ENCODE measurements at places on chromosomes 3 and 15. TPM values are rescaled to one million over a fixed set of nuclear protein-coding genes. Genes with fewer than 3 reads are reported as not detected.

DNA sequence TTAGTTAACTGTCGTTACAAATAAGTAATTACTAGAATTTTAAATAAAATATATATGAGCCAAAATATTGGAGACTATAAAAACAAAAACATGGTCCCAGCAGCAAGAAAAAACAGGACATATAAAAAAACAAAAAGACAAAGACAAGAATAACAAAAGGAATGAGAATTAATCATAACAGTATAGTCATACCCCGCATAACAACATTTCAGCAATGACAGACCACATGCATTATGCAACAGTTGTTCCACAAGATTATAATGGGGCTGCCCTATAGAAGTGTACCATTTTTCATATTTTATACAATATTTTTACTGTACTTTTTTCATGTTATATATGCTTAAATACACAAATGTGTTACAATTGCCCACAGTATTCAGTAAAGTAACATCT, 5.6 kb downstream of the HLTF start:
- peaks cover 19% of the 10 kb centered on the region for H3K4me1 ChIP-seq
- H3K4me3 ChIP-seq, result no peak overlapping the region
- H3K36me3 ChIP-seq, result peaks cover under 1% of the 10 kb centered on the region

Gene OCA2
- polyA plus RNA-seq, result not detected

DNA sequence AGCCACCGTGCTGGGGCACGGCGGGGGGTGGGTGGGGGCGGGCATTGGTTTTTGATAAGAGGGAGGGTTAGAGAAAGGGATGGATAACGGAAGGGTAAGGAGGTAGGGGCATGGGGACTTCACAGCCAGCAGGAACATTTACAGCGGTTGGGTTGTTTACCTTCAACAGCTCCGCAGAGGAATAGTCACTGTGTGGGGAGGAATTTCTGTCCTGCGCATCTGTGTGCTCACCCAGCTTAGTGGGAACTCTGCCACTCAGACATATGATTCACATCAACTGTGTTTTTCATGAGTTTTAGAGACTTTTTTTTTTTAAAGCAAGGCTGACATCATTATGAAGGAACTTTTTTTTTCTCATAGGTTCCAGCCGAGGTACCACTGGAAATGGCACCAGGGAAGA, 19.6 kb downstream of the CHRD start:
- H3K4me1 ChIP-seq, result peaks cover 4% of the 10 kb centered on the region
- no peak overlapping the region for H3K27ac ChIP-seq
- no peak overlapping the region for H3K4me3 ChIP-seq
- H3K27me3 ChIP-seq, result peaks cover 5% of the 10 kb centered on the region

DNA sequence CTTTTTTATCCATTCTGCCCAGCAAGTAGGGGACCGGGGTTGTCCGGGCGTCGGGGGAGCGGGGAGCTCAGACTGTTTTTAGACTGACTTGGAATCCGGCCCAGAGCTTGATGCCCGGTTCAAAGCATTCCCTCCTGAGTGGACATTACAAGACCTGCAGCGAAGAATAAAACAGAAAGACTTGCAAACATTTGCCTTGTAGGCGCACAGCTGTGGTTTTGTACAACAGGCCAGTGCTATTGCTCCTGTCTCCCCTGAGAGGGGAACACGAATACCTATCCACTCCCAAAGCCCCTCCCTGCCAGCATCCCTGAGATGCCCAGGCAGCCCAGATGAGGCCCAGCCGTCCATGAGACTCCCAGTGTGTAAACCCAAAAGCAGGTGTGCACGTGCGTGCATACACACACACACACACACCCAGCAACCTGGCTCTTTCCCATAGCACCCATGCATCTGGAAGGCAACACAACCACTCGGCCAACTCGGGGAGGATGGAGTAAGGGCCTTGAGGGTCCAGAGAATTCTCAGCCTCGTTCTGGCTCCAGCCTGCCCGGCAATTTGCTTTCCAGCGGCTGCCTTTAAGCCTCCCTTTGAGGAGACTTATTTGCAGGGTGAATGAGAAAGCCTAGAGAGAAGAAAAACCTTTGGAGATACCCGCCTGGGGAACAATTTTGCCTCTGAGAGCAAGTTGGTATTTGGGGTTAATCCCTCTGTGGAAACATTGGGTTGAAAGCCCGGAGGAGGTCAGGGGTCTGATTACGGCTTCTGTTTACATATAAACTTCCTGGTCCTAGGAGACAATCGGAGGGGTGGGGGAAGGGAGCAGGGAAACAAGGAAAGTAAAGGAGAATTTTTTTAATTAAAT, 161.0 kb upstream of the HES1 start:
- DNase-seq, result no peak
- no peak overlapping the region for H3K27ac ChIP-seq
- H3K27me3 ChIP-seq, result peaks cover 50% of the 10 kb centered on the region
- H3K4me1 ChIP-seq, result peaks cover 10% of the 10 kb centered on the region
- H3K36me3 ChIP-seq, result no peaks in the 10 kb centered on the region

DNA sequence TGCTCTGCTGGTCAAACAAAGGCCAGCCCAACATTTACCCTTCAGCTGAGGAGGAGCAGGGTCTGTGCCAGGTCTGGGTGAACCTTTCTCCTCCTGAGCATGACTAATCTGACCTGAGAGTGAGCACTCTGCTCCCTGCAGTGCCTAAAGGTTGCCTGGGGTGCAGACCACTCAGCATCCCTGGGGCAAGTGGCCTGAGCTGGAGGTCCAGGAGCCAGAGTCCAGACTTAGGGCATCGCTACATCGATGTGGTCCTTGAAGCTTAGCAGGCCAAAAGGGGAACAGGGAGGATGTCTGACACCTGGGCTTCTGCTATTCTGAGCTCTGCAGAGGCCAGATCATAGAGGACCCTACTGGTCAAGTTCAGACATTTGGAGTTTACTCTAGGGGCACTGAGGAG, 119.1 kb downstream of the FAM43A start:
- H3K4me3 ChIP-seq, result no peak overlapping the region
- H3K36me3 ChIP-seq, result no peaks in the 10 kb centered on the region
- DNase-seq, result no peak
- peaks cover 25% of the 10 kb centered on the region for H3K4me1 ChIP-seq
- H3K27ac ChIP-seq, result no peak overlapping the region

Gene SEMA4B
- polyA plus RNA-seq, result 4.5 TPM

GRCh38 chr3:107426223-107426622, 49.0 kb downstream of the CCDC54 start:
- no peaks in the 10 kb centered on the region for H3K36me3 ChIP-seq
- DNase-seq, result no peak
- H3K4me1 ChIP-seq, result peaks cover 8% of the 10 kb centered on the region
- H3K4me3 ChIP-seq, result no peak overlapping the region
- no peak overlapping the region for H3K27ac ChIP-seq

- DNase-seq, result peak; percentile 87
- no peaks in the 10 kb centered on the region for H3K27me3 ChIP-seq
- no peak overlapping the region for H3K4me3 ChIP-seq
- no peaks in the 10 kb centered on the region for H3K36me3 ChIP-seq
- peak overlapping the region; percentile 48 for H3K27ac ChIP-seq
- peaks cover 59% of the 10 kb centered on the region for H3K4me1 ChIP-seq
Measured at GRCh38 chr15:83845230-83845629, 191.3 kb downstream of the ADAMTSL3 start.

Gene GPR87
- not detected for polyA plus RNA-seq

DNA sequence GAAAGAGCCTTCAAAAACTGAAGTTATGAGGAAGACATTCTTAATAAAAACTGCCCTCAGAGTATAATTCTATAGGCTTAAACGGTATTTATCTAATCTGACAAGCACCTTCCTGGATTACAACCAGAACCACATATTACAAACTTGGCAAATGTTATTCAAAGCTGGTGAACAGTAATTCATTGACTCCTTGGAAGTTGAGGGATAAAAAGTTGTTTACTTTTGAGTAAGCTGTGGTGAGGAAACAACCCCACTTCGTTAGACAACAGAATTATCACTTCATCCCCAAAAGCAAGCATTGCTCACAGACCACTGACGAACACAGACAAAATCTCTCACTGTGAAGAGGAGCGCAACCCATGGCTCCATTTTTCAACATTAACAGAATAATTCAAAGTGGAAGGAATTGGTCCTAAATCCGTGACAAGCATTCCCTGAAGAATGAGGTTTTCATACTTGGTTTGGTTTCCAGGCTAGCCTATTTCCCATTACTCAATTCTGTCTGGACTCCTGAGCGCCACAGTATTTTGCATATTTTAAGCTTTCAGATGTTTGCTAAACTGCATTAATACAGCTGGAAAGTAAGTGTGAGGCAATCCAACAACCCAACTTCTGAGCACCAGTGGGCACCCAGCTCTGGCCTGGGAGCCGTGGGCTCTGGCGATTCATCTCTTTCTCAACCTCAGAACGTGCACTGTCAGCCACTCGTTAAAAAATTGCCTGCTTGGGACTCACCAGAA, 32.7 kb downstream of the LRIG1 start:
- peak overlapping the region; percentile 48 for H3K4me3 ChIP-seq
- no peaks in the 10 kb centered on the region for H3K36me3 ChIP-seq
- peaks cover 32% of the 10 kb centered on the region for H3K4me1 ChIP-seq
- H3K27ac ChIP-seq, result peak overlapping the region; percentile 62

GRCh38 chr3:182364323-182364722, 429.0 kb upstream of the ATP11B start:
- H3K4me3 ChIP-seq, result no peak overlapping the region
- no peak for DNase-seq
- no peaks in the 10 kb centered on the region for H3K27me3 ChIP-seq

GRCh38 chr15:86062646-86063243, 16.9 kb upstream of the AGBL1 start:
- no peaks in the 10 kb centered on the region for H3K27me3 ChIP-seq
- no peaks in the 10 kb centered on the region for H3K4me1 ChIP-seq
- H3K27ac ChIP-seq, result no peak overlapping the region
- no peaks in the 10 kb centered on the region for H3K36me3 ChIP-seq
- H3K4me3 ChIP-seq, result no peak overlapping the region

Gene ACKR4
- 14.8 TPM for polyA plus RNA-seq

- no peaks in the 10 kb centered on the region for H3K36me3 ChIP-seq
- H3K4me3 ChIP-seq, result no peak overlapping the region
- H3K27me3 ChIP-seq, result 0 out of 2 replicates have a peak, but pooled peaks cover 9% of the 10 kb centered on the region
- H3K27ac ChIP-seq, result no peak overlapping the region
- peaks cover 7% of the 10 kb centered on the region for H3K4me1 ChIP-seq
Measured at GRCh38 chr3:160703974-160704373, 27.0 kb downstream of the ARL14 start.

Gene ROBO2
- polyA plus RNA-seq, result not detected

Gene GLDN
- 0.29 TPM for polyA plus RNA-seq

DNA sequence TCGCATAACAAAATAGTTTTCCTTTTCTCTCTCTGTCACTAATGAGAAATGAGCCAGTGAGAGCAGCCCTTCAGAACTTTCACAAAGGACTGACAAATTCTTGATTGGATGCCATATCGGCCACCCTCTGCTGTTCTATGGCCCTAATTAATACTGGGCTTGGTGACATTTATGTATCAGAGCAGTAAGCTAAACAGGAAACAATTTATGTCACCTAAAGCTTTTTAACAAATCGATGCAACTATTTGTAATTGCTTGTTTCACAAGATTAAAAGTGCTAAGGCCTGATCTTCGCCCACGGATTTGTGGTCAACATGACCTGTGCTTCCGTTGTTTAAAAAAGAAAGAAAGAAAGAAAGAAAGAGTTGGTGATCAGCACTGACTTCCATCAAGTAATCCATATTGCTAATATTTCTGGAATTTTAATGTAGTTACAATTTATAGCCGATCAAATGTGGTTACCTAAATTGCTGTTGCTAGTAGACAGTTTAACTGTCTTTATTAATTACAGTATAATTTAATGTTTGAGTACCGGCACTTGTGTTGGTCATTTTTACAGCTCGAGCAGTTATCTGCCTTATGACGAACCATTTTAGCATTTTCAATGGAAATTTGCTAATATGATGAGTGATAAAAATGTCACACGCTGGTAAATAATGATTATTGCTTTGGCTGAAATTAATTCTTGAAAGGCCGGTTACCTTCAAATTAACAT, 631.3 kb downstream of the FOXP1 start:
- H3K4me1 ChIP-seq, result peaks cover 30% of the 10 kb centered on the region
- H3K4me3 ChIP-seq, result no peak overlapping the region
- peak; percentile 34 for DNase-seq
- H3K27ac ChIP-seq, result no peak overlapping the region

DNA sequence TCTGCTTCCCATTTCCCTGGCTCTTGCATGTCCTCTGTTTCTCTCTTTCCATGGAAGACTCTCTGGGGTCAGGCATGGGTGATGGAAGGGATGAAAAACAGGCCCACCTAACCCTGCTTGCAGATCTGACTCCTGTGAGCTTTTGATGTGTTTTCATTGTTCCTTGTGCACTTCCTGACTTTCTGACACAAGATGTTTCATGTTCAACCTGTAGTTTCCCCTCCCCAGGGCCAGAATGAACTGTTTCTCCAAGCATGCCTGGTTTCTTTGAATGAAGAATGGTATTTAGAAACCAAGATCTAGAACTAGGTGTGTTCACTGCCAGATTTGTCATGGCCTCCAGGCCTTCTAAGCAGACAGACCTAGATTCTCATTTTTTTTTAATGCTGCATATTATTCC, 36.1 kb upstream of the CRTC3 start:
- no peaks in the 10 kb centered on the region for H3K27me3 ChIP-seq
- no peak for DNase-seq

GRCh38 chr3:27861046-27862036, 139.2 kb upstream of the EOMES start:
- H3K4me3 ChIP-seq, result no peak overlapping the region
- no peak for DNase-seq
- no peaks in the 10 kb centered on the region for H3K27me3 ChIP-seq
- no peaks in the 10 kb centered on the region for H3K4me1 ChIP-seq
- no peak overlapping the region for H3K27ac ChIP-seq
- no peaks in the 10 kb centered on the region for H3K36me3 ChIP-seq

Gene PEX5L
- 0.03 TPM for polyA plus RNA-seq

DNA sequence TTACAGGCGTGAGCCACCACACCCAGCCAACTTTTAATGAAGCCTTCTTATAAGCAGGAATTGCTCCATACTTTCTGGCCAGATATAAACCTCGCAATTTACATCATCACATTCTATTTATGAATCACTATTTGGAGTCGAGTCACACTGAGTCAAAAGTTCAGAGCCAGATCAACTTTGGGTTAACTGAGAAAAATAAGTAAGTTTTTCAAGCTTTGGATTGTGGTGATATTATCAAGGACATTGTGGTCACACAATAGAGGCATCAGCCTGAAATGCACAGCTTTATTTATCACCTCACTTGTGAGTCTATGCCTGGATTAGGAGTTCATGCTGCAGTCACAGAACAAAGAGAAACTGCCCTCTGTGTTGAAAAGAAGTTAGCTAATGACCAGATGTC, 1163.5 kb downstream of the ROBO1 start:
- DNase-seq, result peak; percentile 77
- no peaks in the 10 kb centered on the region for H3K36me3 ChIP-seq
- H3K27me3 ChIP-seq, result no peaks in the 10 kb centered on the region
- H3K27ac ChIP-seq, result peak overlapping the region; percentile 5
- peaks cover 9% of the 10 kb centered on the region for H3K4me1 ChIP-seq

GRCh38 chr15:64687172-64687571, 88.2 kb downstream of the RBPMS2 start:
- H3K36me3 ChIP-seq, result peaks cover 46% of the 10 kb centered on the region
- no peak overlapping the region for H3K4me3 ChIP-seq
- no peak for DNase-seq
- H3K27me3 ChIP-seq, result no peaks in the 10 kb centered on the region
- H3K4me1 ChIP-seq, result no peaks in the 10 kb centered on the region

Gene REC114
- not detected for polyA plus RNA-seq

GRCh38 chr15:75416584-75416983, 34.9 kb downstream of the SIN3A start:
- DNase-seq, result no peak
- H3K36me3 ChIP-seq, result peaks cover 37% of the 10 kb centered on the region
- no peak overlapping the region for H3K27ac ChIP-seq
- no peaks in the 10 kb centered on the region for H3K27me3 ChIP-seq
- peaks cover 6% of the 10 kb centered on the region for H3K4me1 ChIP-seq
- H3K4me3 ChIP-seq, result no peak overlapping the region
